ENCODE measurements at places on chromosomes 16 and 17.
A peak's percentile ranks its signal among the peaks of the same experiment; 100 is the strongest.

DNA sequence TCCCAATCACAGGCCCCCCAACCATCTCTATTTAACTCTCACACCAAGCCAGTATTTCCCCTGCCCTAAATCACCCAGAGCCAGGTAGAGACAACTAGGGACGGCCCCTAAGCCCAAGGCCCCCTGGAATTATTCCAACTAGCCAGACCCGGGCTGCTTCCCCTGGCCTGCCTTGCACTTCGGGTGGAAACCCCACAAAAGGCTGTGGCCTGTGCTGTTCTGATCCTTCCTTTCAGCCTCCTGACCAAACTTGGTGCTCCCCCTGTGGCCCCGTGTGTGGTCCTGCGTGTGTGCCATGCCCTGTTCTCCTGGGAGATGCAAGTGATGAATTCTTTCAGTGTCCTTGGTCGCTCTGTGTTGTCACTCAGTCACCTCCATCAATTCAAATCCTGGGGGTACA lies 14.9 kb downstream of the CCL17 start:
- no peak overlapping the region for H3K27ac ChIP-seq
- no peaks in the 10 kb centered on the region for H3K27me3 ChIP-seq
- H3K36me3 ChIP-seq: no peaks in the 10 kb centered on the region
- no peak overlapping the region for H3K4me3 ChIP-seq

DNA sequence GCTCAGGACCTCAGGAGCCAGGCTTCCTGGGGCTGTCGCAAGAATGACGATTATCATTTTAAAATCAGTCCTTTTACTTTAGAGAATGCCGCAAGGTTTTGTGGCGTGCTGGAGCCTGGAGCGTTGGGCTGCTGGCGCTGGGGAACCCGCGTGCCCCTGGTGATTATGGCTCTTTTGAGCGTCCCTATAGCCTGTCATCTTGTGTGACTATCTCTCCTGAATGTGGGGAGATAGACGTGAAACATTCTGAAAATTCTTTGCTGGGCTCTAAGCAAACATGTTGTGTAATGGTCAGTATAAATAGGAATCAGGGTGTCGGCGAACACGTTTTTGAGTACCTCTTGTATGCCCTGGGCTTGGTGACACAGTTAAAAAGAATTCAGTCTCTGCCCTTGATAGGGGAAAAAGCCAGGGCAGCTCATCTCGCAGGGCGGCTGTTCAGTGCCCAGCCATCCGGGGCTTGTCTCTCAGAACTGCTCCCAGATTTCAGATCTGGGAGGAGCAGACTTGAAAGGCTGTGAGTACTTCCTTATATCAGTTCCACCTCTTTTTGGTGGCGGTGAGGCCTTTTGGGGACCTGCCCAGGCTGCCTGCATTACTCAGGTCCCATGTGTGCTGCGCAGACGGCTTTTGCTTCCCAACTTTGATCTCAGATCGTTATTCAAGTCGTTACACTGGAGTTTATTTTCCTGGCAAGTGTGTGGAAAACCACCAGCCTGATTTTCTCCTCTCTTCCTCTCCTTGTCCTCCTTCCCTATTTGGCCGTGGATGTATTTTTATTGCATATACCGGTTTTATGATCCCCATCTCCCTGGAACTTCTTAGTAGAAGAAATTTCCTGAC lies 973 bp downstream of the SLC7A6 start:
- H3K27me3 ChIP-seq: peaks cover 24% of the 10 kb centered on the region
- no peaks in the 10 kb centered on the region for H3K36me3 ChIP-seq
- peak; percentile 50 for DNase-seq
- no peak overlapping the region for H3K27ac ChIP-seq

DNA sequence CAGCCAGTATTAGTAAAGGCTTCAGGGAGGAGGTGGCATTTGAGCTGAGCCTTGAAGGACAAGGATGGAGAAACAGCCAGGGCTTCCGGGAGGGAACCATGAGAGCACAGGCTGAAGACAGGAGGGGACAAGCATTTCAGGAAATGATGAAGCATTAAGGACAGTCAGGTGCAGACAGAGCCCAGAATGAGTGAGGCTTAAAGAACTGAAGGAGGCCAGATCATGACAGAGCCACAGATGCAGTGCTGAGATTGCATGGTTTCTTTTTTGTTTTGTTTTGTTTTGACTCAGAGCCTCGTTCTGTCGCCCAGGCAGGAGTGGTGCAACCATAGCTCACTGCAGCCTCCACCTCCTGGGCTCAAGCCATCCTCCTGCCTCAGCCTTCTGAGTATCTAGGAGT lies 211.5 kb downstream of the SOX9 start:
- no peaks in the 10 kb centered on the region for H3K27me3 ChIP-seq
- no peaks in the 10 kb centered on the region for H3K36me3 ChIP-seq
- H3K27ac ChIP-seq: no peak overlapping the region

GRCh38 chr16:57929250-57929649 lies 41.7 kb downstream of the CNGB1 start:
- H3K4me1 ChIP-seq: no peaks in the 10 kb centered on the region
- H3K27me3 ChIP-seq: no peaks in the 10 kb centered on the region
- DNase-seq: no peak

- H3K4me1 ChIP-seq: peaks cover 42% of the 10 kb centered on the region
- no peak for DNase-seq
- no peaks in the 10 kb centered on the region for H3K27me3 ChIP-seq
- no peak overlapping the region for H3K27ac ChIP-seq
- no peaks in the 10 kb centered on the region for H3K36me3 ChIP-seq
- H3K4me3 ChIP-seq: no peak overlapping the region
These were observed 1.8 kb downstream of the ZNF48 start for GRCh38 chr16:30397056-30397455.

DNA sequence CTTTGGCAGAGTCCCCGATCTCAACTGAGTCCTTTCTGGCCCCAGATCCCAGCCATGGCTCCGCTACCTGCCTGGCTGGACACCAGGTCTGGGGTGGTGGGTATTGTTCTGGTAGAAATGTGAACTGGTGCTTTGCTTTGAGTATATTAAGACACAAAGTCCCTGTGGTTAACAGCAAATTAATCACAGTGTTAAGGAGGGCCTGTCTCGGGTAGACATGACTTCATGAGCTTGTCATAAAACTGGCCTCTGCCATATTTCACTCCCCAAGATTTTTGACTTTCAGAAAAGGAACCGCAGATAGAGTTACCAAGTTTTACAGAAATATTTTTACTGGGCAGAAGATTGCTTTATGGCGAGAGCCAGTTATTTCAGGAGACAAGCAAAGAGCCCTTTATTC lies 19.5 kb downstream of the NKD1 start:
- no peaks in the 10 kb centered on the region for H3K27me3 ChIP-seq
- no peaks in the 10 kb centered on the region for H3K4me1 ChIP-seq
- DNase-seq: no peak
- no peak overlapping the region for H3K27ac ChIP-seq
- no peak overlapping the region for H3K4me3 ChIP-seq
- H3K36me3 ChIP-seq: no peaks in the 10 kb centered on the region

GRCh38 chr17:32609884-32610650 lies 123.3 kb downstream of the CDK5R1 start:
- no peaks in the 10 kb centered on the region for H3K27me3 ChIP-seq
- H3K4me3 ChIP-seq: no peak overlapping the region
- peaks cover 24% of the 10 kb centered on the region for H3K4me1 ChIP-seq
- no peak overlapping the region for H3K27ac ChIP-seq

DNA sequence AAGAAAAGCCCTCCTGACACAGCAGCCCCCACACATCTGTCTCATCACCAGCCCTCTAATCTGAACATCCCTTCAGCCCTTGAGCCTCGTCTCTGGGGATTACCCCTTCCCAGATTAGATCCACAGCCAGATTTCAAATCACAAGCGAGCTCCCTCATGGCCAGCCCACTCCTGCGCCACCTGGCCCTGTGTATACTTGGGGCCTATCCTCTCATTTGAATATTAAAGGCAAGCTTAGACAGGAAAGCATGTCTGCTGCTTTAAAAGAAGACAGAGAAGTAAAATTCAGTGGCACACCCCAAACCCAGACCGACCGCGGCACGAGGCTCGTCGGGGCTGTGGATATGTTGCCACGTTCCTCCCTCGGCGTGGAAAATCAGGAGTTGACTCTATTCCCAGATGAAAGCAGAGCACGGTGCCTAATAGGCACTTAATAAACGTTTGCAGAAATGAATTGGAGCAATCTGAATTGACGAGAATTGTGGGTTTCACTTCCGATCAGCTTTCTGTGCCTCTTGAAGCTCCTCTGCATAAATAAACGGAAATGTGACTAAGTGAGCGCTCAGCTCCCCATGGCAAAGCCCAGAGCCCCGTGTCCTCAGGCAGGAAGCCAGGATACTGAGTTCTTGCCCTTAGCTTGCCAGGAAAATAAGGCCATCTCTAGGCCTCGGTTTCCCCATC lies 108.0 kb downstream of the CCDC182 start:
- no peaks in the 10 kb centered on the region for H3K27me3 ChIP-seq
- H3K4me1 ChIP-seq: peaks cover 5% of the 10 kb centered on the region
- DNase-seq: no peak
- no peaks in the 10 kb centered on the region for H3K36me3 ChIP-seq
- H3K27ac ChIP-seq: no peak overlapping the region

DNA sequence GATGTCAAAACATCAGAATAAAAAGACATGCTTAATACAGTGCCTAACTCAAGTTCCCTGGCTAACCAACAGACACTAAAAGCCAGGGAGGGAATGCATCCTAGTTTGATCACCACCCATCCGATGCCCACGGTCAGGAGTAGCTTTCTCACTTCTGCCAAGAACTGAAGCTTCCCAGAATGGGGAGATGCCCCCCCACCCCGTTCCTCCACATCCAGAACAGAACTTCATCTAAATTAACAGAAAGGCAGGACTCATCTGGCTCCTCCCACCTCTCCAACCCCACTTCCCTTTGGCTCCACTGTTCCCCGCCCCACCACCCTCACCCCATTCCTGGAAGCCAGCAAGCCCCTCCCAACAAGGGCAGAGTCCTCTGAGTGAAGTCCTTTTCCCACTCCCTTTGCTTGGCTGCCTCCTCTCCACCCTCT lies 33.7 kb downstream of the GDE1 start:
- H3K36me3 ChIP-seq: no peaks in the 10 kb centered on the region
- H3K4me3 ChIP-seq: no peak overlapping the region
- no peak overlapping the region for H3K27ac ChIP-seq
- no peaks in the 10 kb centered on the region for H3K27me3 ChIP-seq
- H3K4me1 ChIP-seq: peaks cover 14% of the 10 kb centered on the region

DNA sequence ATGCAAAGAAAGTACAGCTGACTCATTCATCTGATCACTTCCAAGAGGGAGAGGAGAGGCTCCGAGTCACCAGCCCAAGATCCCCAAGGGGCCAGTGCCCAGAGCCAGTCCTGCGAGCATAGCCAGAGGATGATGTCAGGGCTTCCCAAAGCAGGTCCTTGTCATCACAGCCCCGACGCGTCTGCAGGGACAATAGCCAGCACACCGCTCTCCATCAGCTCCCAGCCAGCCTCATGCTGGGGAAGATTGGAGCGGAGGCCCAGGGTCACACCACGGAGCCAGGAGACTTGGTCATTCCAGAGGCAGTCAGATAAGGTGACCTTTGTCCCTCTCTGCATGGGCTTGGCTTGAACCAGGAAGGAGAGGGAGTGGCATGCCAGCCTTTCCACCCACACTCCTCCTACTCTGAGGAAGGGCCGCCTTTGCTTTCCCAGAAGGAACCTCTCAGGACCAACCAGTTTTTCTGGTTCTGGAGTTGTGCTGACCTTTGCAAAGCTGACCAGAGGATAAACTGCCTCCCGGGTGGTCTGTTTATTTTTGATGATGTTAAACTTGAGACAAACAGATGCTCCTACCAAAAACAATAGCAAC lies 58.3 kb upstream of the ARHGAP44 start:
- peak; percentile 45 for DNase-seq
- H3K36me3 ChIP-seq: no peaks in the 10 kb centered on the region
- no peak overlapping the region for H3K27ac ChIP-seq
- H3K27me3 ChIP-seq: no peaks in the 10 kb centered on the region
- peaks cover 7% of the 10 kb centered on the region for H3K4me1 ChIP-seq
- no peak overlapping the region for H3K4me3 ChIP-seq

- H3K4me3 ChIP-seq: peak within 1 kb of the TSS; percentile 35
- DNase-seq: peak; percentile 64
- peaks cover 7% of the 10 kb centered on the region for H3K4me1 ChIP-seq
- peaks cover 99% of the 10 kb centered on the region for H3K27me3 ChIP-seq
- H3K27ac ChIP-seq: no peak within 1 kb of the TSS
These were observed at the start of gene OTOP3 for GRCh38 chr17:74935585-74936469. TSS of gene OTOP3 (plus strand) at chr17:74935898. CDS start at chr17:74935922, 24 bp downstream.

- no peaks in the 10 kb centered on the region for H3K27me3 ChIP-seq
- H3K36me3 ChIP-seq: no peaks in the 10 kb centered on the region
- DNase-seq: no peak
- H3K27ac ChIP-seq: no peak overlapping the region
These were observed 41.8 kb upstream of the SEC14L1 start for GRCh38 chr17:77098884-77099545.

GRCh38 chr16:20249211-20249610 lies 78.1 kb downstream of the GP2 start:
- no peaks in the 10 kb centered on the region for H3K27me3 ChIP-seq
- no peaks in the 10 kb centered on the region for H3K36me3 ChIP-seq
- no peak for DNase-seq

DNA sequence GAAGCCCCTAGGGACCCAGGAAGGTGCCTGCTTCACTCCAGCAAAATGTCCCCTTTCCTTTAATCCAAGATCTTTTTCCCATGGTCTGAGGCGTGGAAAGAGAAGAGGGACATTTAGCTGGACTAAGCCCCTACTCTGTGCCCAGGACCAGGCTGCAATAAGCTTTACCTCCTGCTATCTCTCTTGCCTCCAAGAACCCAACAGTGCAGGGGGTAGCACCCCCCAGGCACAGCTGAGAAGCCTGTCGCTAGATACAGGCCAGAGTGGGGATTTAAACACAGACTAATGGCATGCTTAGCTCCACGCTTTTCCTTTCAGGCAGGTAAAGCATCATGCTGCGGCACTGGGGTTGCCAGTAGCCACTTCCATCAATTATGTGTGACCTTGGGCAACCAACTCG lies 24.5 kb upstream of the CCL1 start:
- DNase-seq: no peak
- H3K4me1 ChIP-seq: no peaks in the 10 kb centered on the region
- no peaks in the 10 kb centered on the region for H3K27me3 ChIP-seq
- H3K36me3 ChIP-seq: no peaks in the 10 kb centered on the region
- H3K4me3 ChIP-seq: no peak overlapping the region

- no peak overlapping the region for H3K4me3 ChIP-seq
- DNase-seq: peak; percentile 92
- H3K4me1 ChIP-seq: peaks cover 11% of the 10 kb centered on the region
- H3K36me3 ChIP-seq: no peaks in the 10 kb centered on the region
These were observed 3.7 kb upstream of the CNP start for GRCh38 chr17:41962768-41963434.

DNA sequence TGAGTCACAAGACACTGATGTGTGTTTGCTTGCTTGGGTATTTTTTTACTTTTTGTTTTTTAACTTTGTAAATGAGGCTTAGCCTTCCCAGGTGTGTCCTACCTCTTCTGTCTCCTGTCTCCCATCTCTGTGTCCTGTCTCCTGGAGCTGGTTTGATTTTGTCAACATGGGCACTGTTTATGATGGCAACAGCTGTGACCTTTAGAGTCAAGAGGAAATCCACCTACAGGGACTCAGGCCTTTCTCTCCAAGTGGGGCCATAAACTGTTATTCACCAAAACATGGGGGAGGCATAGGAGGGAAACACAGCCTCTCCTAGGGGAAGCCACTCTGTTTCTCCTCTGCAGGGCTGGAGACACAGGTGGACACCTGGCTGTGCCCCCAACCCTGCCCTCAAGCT lies 13.1 kb upstream of the PLCG2 start:
- H3K36me3 ChIP-seq: no peaks in the 10 kb centered on the region
- no peak overlapping the region for H3K27ac ChIP-seq
